ENCODE measurements at places on chromosomes 11 and 22.

- no peak for DNase-seq
These were observed 8.3 kb upstream of the RCE1 start for GRCh38 chr11:66834943-66835342.

- DNase-seq: peak; percentile 30
These were observed 287 bp downstream of the RPS13 start for GRCh38 chr11:17077240-17077519.

GRCh38 chr11:77088236-77089003, 14.2 kb upstream of the OMP start:
- no peak for DNase-seq

- DNase-seq: no peak
These were observed 45.3 kb downstream of the SGSM3 start for GRCh38 chr22:40415531-40416266.

GRCh38 chr22:46147471-46148267, 2.7 kb upstream of the PPARA start:
- DNase-seq: no peak

GRCh38 chr11:10640308-10640707, 53.2 kb downstream of the IRAG1 start:
- no peak for DNase-seq

DNA sequence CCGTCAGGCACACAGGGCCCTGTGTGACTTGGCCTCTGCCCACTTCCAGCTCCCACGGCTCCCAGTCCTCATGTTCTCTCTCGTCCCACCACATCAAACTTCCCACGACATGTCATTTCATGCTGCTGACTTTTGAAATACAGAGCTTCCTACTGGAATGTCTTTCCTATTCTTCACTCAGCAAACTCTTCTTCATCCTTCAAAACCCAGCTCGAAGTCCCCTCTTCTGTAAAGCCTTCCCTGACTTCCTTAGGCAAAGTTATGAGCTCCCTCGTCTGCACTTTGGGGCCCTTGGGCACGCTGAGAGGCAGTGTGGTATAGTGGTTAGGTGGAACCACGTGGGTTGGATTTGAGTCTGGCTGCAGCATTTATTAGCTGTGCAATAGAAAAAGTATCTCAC, 37.8 kb upstream of the EIF3D start:
- DNase-seq: no peak

DNA sequence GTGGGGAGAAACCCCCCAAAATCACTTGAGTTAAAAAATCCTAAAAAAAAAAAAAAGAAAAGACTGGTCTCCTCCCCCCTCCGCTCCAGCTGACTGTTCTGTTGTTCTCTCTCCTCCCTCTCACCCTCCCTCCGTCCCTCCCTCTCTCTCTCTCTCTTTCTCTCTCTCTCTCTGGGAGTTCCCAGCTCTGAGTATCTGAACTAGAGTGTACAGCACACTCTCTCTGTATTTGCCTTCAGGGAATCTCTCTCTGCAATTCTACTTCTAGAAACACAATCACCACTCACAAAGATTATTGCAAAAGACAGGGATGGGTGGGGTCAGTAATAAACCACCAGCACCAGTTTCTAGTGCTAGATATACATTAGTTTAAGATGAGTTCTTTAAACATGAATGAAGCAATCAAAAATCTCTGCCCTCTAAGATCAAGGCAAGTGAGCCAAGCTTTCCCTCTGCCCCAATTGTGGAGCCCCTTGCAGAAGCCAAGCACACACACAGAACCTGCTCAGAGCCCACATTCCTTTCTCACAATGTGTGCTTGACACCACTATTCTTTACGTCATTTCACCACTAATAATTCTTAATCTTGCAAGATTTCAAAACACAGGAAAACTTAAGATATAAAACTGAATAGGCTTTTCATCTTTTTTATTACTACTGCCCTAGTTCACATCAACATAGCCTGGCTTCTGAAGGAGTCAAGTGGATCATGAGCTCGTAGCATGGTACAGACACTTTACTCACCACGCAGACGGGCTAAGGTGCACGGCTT, 133.5 kb downstream of the RBFOX2 start:
- peak; percentile 19 for DNase-seq

- no peak for DNase-seq
These were observed 421.8 kb upstream of the ANO3 start for GRCh38 chr11:25910086-25910485.

DNA sequence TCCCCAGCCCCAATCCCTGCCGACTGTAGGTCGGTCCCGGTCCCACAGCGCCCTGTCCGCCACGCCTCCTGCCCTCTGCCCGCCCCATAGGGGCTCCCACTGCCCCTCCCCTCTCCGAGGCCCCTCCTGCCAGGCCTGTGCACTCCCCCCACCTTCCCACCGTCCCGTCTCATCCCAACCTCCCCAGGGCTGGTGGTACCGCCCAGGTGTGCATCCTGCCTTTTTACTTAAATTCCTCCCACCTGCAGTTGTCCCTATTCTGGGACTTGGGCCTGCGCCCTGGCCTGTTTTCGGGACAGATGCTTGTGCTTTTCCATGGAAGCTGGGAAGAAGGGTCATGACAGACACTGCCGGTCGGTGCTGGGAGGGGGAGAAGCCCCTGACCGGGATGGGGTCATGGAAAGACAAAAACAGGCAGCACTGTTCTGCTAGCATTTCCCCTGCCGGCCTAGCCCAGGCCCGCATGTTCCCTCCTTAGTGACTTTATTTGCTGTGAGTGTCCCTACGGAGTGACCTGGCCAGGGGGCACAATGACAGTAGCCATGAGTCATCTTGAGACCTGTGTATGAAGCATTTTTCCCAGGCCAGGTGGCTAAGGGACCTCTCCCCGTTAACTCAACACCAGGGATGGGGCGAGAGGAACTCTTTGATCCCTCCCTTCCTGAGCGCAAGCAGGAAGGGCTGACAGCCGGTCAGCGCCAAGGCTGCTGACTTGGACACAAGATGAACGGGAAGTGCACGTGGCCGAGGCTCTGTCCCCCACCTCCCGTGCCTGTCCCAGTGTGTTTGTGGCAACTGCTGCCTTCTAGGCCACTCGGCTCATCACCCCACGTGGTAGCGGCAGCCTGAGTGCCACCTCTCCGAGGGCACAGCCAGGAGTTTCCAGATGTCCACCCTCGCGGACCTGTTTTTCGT, 7.1 kb downstream of the TBX1 start:
- DNase-seq: no peak

Data from HCEC 1CT (cell line).